ENCODE measurements at places on chromosomes 4 and X. TPM values are rescaled to one million over a fixed set of nuclear protein-coding genes. Genes with fewer than 3 reads are reported as not detected.
A peak's percentile ranks its signal among the peaks of the same experiment; 100 is the strongest.

- DNase-seq: no peak
These were observed 1170.8 kb upstream of the PCDH7 start for GRCh38 chr4:29549342-29549741.

The ATOH1 gene
- total RNA-seq: not detected

GRCh38 chr4:168796362-168797106, 213.5 kb downstream of the CBR4 start:
- no peak for DNase-seq

DNA sequence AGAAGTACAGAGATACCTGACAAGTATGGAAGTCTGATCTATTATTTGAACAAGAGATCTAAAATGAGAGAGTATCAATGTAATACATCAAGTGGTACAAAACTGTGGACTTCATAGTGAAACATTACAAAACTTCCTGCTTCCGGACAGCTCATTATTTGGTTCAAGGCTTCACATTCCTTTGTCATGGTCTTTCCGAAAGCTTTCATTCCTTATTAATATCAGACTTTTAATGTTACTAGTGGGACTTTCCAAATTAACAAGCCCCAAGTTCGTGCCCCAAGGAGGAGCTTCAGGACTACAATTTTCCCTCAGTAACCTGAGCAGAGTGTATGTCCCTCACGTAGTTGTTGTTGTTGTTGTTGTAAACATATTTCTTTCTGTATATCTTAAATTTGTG, 1.2 kb downstream of the CHIC2 start:
- no peak for DNase-seq

The LRAT gene
- total RNA-seq: not detected

- no peak for DNase-seq
These were observed 40.6 kb downstream of the STPG2 start for GRCh38 chr4:98102660-98103059.

GRCh38 chrX:112066813-112067212, 15.8 kb downstream of the TRPC5 start:
- DNase-seq: no peak

The ARX gene
- total RNA-seq: not detected

GRCh38 chr4:25441519-25442117, 64.6 kb downstream of the ANAPC4 start:
- DNase-seq: peak; percentile 28

DNA sequence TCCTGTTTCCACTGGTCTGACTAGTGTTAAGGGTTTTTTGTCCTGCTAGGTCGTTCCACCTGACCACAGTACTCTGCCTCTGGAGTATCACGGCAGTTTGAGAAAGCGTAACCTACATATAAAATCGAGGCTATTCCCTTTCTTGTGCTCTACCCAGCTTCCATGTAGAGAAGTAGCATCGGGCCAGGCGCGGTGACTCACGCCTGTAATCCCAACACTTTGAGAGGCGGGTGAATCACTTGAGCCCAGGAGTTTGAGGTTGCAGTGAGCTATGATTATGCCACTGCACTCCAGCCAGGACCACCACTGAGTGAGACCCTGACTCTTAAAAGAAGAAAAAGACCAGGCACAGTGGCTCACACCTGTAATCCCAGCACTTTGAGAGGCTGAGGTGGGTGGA, 7.5 kb downstream of the PPEF1 start:
- no peak for DNase-seq

GRCh38 chrX:115204040-115204439, 14.8 kb downstream of the RBMXL3 start:
- no peak for DNase-seq

The DCLK2 gene
- total RNA-seq: not detected

DNA sequence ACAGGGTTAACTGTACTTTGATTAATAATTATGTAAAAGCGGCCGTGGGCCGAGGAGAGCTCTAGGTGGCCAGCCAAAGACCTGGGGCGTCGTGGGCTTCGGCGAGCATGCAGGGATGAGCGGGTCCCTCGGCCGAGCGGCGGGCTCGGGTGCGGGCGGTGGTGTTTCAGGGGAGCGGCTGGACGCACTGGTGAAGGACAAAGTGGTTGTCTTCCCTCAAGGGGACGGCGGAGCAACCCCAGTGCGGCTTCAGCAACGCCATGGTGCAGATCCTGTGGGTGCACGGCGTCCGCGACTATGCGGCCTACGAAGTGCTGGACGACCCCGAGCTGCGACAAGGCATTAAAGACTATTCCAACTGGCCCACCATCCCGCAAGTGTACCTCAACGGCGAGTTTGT, 103.0 kb upstream of the C1GALT1C1 start:
- no peak for DNase-seq

The SYN1 gene
- 0.58 TPM for total RNA-seq

- DNase-seq: no peak
These were observed 34.5 kb downstream of the WDFY3 start for GRCh38 chr4:84931961-84932360.

DNA sequence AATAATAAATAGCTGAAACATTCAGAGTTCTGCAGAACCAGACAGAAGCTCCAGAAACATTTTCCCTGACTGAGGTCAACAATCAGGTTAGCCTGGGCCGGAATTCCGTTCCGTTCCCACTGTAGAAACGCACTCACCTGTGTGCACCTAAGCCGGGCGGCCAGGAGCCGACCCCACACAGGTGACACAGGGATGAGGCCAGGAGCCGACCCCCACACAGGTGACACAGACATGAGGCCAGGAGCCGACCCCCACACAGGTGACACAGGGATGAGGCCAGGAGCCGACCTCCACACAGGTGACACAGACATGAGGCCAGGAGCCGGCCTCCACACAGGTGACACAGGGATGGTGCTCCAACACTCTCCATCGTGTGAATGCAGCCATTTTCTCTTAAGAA, 21.9 kb downstream of the FAT1 start:
- no peak for DNase-seq

- no peak for DNase-seq
These were observed 11.8 kb downstream of the PAPSS1 start for GRCh38 chr4:107708225-107708624.

GRCh38 chr4:77100234-77100633, 24.4 kb upstream of the CCNI start:
- DNase-seq: no peak

GRCh38 chr4:123478859-123479345, 82.3 kb downstream of the SPRY1 start:
- peak; percentile 42 for DNase-seq

DNA sequence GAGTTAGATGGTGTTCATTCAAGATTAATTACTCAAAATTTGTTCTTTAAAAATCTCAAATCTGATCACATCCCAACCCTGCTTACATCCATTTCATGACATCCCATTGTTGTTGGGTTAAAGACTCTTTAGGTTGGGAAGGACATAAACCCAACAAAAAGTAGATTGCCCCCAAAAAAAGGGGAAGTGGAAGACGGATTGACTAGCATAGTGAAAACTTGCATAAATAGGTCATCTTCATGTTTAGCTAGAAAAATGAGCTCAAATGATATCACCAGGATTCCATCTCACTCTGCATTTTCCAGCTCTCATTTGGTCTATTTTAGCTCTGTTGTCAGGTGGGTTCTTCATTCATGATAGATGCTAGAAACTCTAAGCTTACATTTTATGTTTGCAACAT, 18.5 kb upstream of the TET2 start:
- DNase-seq: no peak

DNA sequence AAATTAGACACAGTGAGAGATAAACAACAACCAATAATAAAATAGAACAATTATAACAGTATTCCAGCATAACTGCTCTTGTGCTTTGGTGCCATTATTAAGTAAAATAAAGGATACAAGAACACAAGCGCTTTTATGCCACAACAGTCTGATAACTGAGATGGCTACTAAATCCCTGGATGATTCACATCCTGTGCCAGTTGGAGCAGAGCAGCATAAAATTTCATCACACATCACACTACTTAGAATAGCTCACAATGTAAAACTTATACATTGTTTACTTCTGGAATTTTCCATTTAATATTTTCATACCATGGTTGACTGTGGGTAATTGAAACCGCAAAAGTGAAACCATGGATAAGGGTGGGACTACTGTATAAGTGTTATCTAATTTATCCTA, 399.9 kb upstream of the CNKSR2 start:
- no peak for DNase-seq

DNA sequence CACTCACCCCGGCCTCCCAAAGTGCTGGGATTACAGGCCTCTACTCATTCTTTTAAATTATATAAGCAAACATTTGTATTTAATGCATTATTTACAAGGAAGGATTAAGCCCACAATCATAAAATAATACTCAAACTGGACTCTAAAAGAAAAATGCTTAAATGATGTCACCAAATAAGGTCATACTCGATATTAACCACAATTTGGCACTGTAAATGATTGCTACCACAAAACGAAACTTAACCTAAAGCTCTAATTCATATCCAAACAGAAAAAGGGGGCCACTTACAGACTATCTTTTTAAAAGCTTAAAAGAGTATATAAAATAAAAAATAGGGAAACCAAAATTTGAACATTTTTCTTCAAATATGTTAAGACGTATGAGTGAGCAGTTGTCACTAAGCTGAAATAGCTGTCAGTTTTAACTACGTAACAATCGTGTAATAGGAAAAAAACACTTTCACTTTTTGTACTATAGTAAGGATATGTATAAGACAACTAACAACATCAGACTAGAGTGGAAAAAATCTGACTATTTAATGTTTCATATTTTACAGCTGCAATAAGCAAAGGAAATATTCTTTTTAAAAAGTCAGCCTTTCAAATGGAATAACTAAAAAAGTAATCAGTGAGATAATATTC, 108.2 kb upstream of the GPR34 start:
- no peak for DNase-seq

DNA sequence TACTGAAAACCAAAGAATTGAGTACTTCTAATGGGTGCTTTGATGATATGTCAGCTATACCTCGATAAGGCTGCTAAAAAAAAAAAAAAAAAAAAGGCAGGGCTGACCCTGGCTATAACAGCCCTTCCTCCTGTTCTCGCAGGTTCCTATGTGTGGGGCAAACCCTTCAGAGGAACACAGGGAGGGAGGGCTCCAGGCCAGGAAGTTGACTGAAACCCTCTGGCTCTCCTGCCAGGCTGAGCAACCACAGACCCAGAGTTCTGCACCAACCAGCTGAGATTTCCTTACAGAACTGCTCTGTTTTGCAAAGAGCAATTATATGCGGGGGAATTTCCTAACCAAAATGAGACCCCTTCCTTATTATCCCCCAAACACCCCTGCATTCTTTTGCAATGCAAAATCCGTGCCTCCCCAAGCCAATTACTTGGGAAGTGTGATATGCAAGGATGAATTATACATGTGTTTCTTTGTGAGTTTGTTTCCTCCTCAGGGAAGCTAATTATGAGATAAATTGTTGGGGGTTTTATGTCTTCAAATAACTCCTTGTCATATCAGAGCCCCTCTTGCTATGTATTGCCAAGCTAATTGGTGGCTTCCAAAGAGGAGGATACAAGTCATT, 45.6 kb downstream of the PDHA1 start:
- no peak for DNase-seq

- no peak for DNase-seq
These were observed 11.7 kb downstream of the MFAP3L start for GRCh38 chr4:170014359-170015011.

GRCh38 chr4:108118505-108118904, 50.2 kb downstream of the LEF1 start:
- no peak for DNase-seq

DNA sequence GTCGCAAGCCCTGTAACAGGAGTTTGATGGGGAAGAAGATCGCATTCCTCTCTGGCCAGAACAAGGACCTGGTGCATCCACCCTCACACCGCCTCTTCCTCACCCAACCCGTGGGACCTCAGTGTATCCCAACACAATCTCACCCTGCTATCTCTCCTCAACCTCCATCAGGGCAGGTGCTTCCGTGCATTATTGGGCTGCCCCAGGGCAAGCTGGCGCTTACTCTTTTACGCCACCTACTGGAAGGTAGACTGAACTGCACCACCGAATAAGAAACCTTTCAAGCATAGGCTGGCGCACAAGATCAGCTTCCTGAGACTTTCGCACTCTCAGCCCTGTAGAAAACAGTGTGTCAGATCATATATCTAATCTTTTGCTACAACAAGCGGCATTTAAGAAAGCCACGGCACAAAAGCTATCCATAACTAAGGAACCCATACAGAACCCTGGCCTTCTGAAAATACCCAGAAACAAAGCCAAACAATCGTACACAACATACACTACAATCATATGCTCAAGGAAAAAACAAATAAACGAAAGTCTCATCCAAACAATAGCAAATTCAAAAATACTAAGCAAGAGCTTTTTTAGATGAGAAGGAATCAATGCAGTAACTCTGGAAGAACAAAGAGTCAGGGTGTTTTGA, 209.3 kb downstream of the UGT8 start:
- DNase-seq: peak; percentile 52

The TMSB15A gene
- total RNA-seq: 0.50 TPM

- no peak for DNase-seq
These were observed 4.0 kb downstream of the GPR50 start for GRCh38 chrX:151180400-151180799.

DNA sequence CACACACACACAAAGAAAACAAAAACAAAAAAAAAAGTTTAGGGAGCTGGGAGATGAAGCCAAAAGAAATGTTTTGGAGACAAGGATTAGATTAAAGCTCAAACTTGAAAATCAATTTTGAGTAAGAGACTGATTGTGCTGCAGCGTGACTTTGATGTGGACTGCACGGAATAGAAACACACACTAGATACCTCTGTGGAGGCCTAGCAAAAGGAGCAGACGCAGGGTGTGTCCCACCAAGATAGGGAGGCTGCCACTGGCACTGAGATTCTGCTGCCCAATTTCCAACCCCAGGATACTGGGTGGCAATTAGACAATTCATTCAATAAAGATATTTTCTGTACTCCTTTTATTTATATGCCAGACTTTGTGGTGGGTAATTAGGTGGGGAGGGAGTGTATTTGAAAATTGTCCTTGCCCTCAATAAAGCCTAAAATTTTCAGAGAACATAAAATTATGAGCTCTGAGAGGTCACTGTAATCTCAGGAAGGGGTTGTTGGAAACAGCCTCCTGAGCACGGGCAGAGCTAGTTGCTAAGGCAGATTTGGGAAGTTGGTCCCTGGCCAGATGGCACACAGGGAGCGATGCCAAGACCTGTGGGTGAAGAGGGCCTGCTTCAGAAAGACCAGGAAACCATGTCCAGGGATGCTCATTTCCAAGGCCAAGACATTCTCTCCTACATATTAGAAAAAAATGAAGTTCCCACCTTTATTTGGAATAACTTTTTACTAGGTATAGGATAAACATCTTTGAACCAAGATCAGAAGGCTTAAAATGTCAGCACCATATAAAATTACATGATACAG, 1.9 kb upstream of the PPP3CA start:
- DNase-seq: no peak

The PORCN gene
- 19.4 TPM for total RNA-seq
